A549 (cell line): ENCODE measurements at places on chromosomes 4 and X. TPM values are rescaled to one million over a fixed set of nuclear protein-coding genes. Genes with fewer than 3 reads are reported as not detected.
A peak's percentile ranks its signal among the peaks of the same experiment; 100 is the strongest.

Gene RFC1
- polyA plus RNA-seq, result 24.5 to 28.1 TPM (median 25.5 TPM) in 3 replicates

GRCh38 chr4:17962171-17962570 lies 59.4 kb downstream of the LCORL start:
- no peak for DNase-seq

Gene EPHA5
- 0.81 to 0.96 TPM (median 0.91 TPM) in 3 replicates for polyA plus RNA-seq

GRCh38 chr4:91127831-91128230 lies 1000.6 kb downstream of the CCSER1 start:
- no peak for DNase-seq

DNA sequence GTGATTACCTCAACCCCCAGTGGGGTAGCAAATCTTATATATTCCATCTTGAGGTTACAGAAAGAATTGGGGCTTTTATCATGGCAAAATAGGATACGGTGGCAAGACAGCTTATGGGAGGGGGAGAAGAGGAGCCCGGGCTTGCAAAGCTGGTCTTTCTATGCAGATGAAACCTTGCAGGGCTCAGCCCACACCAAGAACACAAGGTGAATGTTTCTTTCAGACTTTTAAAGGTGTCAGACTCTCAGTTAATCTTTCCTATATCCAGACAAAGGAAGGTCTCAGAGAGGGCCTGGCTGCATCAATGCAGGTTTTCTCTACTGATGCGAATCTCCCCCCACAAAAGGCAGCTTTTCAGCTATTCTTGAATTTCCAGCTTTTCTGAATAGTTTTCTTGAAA lies 59.9 kb upstream of the WDR17 start:
- DNase-seq, result no peak

DNA sequence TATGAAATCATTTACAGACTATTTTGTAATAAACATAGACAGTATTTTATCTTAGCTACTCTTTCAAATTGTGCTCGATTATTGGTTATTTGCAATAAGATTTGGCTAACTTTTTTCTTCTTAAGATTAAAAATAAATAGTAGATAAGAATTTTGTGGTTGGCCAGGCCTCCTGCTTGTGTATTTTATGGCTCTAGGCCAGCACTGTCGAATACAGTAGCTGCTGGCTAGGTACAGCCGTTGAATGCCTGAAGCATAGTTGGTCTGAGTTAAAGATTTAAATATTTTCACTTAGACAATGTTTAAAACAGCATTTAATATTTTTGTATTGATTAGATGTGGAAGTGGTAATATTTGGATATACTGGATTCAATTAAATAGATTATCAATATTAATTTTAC lies 481.0 kb downstream of the SPRY1 start:
- DNase-seq, result no peak

DNA sequence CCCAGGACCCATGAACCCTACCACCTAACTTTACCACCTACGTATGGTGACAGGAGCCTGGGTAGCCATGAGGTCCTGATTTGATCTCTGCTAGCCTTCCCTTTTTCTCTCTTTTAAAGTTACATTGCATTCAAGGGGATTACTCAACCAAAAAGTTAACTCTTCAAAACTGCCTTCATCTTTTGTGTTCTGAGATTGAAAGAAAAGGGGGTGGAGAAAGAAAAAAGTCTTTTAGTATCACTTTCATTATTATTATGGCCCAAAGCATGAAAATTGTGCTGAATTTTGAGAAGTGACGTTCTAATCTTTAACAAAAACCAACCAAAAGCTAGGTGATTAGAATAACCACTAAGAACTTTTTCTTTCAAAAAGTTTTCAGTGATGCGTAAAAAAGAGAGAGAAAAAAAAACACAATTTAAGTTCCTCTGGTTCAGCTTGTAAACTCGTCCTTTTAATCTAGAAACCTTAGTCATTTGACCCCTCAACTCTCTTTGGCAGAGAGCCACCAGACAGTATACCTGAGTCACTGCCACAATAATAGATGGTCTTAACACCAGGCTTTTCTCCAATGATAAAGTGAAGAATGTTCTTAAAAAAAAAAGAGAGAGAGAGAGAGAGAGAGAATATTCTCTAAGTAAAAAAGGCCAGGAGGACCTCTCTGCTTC lies 347.4 kb upstream of the FGF13 start:
- no peak for DNase-seq

DNA sequence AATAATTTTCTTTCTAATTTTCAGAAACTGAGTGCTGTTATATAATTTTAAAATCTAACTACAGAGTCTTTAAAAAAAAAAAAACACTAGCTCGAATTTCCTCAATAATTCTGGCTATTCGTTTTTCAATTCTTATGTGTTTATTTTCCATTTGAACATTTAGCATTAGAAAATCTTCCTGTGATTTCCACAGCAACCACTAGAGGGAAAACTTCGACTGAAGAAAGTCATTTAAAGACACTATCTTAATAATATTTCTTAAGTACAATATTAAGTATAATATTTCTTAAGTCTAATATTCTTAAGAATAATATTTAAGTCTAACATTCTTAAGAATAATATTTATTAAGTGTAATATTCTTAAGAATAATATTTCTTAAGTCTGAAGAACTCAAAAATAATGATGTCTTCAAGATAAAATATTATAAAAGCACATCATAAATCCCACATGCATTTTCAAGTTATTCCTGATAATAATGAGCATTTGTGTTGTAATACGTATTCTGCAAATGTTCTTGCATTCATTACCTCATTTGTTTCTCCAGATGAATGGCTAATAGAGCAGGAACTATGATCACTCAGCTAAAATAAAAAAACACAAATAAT lies 118.4 kb upstream of the WDR17 start:
- DNase-seq, result peak; percentile 17

Gene IL9R
- 0.12 to 0.13 TPM (median 0.13 TPM) in 3 replicates for polyA plus RNA-seq

Gene EVC2
- 1.3 to 1.5 TPM (median 1.5 TPM) in 3 replicates for polyA plus RNA-seq

DNA sequence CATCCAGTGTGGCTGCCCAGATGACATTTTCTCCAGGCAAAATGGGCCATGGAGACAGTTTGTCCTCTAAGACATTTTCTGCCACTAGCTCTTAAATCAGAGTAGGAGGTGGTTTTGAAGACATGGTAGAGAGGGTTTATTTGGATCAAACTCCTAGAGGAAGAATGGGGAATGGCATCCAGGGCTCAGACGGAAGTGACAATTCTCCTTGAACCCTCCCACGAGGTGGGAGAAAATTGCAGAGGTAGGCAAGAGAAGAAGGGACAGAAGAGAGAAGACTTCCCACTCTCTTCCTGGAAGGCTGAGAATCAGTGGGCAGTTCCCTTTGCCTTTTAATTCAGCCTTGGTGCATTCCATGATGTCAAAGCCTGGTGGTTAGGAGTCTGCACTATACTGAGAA lies 194.0 kb downstream of the SMIM20 start:
- DNase-seq, result no peak

GRCh38 chr4:80268081-80268823 lies 1.8 kb downstream of the FGF5 start:
- no peak for DNase-seq

Gene ADH7
- polyA plus RNA-seq, result not detected in 3 replicates

Gene CNGA1
- 0.12 TPM in 1 of 3 replicates, not detected in the others for polyA plus RNA-seq

Gene DCAF4L1
- 0.12 to 0.20 TPM (median 0.13 TPM) in 3 replicates for polyA plus RNA-seq

Gene GC
- polyA plus RNA-seq, result not detected in 3 replicates

Gene SUPT20HL2
- polyA plus RNA-seq, result not detected in 3 replicates

DNA sequence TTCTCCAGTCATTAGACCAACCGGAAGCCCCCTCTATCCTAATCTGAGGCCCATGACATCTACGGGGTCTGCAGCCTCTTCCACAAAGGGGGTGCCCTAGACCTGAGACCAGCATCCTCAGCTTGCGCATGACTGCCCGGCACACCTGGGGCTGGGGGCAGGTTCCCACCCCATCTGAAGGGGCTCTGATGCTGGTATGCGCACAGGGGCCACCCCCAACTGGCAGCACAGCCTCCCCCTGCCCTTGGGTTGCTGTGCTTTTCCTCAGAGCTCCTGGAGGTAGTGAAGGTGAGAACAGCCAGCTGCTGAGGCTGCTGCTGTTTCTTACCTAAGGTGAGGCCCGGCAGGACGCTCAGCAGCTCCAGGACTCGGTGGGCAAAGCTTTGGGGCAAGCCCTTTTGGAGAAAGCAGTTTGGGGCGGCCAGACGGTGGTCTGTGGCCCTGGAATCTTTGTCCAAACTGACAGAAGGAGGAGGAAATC lies 18.9 kb upstream of the CPLX1 start:
- no peak for DNase-seq

Gene CACNA1F
- not detected in 3 replicates for polyA plus RNA-seq

Gene NSG1
- polyA plus RNA-seq, result 0.25 to 0.49 TPM (median 0.26 TPM) in 3 replicates

GRCh38 chr4:105858466-105859040 lies 36.7 kb upstream of the NPNT start:
- no peak for DNase-seq

GRCh38 chr4:13918110-13918509 lies 290.6 kb upstream of the BOD1L1 start:
- DNase-seq, result peak; percentile 5

DNA sequence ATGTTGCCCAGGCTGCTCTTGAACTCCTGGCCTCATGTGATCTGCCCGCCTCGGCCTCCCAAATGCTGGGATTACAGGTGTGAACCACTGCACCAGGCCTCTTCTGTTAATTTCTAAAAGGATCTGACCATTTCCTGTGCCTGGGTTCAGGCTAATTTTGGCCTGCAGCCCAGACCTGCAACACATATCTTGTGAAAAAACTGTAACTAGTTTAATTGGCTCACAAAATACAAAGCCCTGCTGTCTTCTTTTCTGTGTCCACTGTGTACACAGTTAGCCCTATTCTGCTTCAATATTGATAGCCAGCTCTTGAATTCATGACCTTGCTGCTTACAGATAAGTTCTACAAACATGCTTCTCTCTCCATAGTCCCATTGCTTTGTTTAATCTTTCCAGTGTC lies 753.5 kb downstream of the PDHA2 start:
- DNase-seq, result no peak

Gene HPGDS
- not detected in 3 replicates for polyA plus RNA-seq

Gene KCND1
- 0.69 to 0.79 TPM (median 0.77 TPM) in 3 replicates for polyA plus RNA-seq

DNA sequence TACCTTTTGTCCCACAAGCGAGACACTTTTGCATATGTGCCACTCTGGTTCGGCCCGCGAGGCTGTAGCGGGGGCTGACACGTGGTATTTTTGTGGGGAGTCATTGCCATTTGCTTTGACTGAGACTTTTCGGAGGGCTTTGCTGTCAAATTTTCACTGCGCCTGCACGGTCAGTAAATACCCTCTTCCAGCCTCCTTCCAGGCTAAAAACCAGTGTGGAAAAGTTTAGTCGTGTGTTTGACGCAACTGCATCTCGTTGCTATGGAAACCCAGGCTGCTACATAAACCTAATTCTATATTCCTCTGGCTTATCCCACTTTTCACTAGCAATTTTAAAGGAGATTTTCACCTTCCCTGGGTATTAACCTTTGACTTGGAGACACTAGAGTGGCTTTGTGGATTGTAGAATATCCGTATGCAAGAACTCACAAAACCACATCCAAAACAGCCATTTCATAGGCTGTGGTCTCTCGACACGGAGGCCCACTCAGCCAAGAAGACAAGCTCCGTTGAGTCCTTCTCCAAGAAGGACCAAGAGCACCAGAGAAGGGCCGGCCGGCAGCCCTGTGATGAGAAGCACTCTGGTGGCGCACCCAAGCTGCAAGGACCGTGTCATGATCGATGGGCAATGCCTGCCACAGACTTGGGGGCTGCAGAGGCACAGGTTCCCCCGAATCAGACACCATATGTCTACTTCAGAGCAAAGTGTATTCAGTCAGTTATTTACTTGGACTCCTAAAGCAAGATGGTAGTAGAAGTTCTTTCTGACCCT lies 38.4 kb upstream of the ENPP6 start:
- no peak for DNase-seq

Gene INTU
- 1.2 to 1.8 TPM (median 1.5 TPM) in 3 replicates for polyA plus RNA-seq

DNA sequence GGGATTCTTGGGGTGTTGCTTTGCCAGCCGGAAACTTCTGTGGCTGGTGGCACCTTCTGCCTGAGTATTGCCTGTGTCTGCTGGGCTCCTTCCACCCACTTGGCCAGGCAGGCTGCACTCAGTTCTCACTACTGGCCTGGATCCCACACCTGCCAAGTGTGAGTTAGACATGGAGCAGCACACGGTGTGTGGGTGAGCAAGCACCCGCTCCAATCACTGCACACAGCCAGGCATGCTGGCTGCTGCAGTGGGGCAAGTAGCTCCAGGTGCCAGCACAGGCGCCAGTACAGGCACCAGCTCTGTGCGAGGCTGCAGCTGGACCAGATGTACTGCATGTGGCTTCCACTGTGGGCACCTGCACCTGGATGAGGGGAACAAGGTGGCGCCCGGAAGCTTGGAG lies 23.9 kb downstream of the DCUN1D4 start:
- DNase-seq, result no peak

Gene GUF1
- polyA plus RNA-seq, result 9.9 to 11.2 TPM (median 10.7 TPM) in 3 replicates

Gene SATL1
- polyA plus RNA-seq, result 0.03 to 0.04 TPM (median 0.03 TPM) in 3 replicates

DNA sequence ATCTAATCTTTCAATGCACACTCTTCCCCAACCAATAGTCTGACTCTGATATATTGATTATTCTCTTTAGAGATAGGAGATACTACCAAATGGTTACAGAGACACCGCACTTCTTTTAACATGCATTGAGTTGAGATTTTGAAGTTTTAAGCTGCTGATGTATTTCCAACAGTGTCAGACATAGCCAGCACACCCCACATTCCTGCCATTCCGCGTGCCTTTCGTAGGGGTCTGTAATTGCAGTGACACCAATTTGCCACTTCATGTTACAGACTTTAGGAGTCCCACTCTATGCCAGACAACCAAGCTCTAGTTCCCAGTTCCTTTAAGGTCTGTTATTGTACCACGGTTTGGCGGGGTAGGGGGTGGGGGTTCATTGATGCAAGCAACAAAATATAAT lies 618.2 kb upstream of the FRG1 start:
- DNase-seq, result no peak

GRCh38 chrX:113275804-113276203 lies 435.2 kb upstream of the AMOT start:
- no peak for DNase-seq

DNA sequence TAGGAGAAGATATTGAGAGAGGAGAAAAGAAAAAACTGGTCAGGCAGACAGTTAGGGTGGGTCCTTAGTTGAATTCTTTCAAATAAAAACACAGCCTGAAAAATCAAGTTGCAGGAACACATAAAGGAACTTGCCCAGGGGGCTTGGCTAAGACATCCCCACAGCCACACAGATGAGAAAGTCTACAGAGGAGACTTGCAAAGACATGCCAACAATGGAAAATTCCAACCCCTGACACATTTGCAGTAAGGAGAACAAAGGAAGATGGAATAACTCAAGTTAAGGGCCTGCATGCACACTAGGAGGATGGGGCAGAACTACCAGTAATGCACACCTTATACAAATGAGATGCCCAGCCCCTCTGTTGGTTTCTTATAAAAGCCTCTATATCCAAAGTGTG lies 197.6 kb downstream of the CPXCR1 start:
- no peak for DNase-seq

DNA sequence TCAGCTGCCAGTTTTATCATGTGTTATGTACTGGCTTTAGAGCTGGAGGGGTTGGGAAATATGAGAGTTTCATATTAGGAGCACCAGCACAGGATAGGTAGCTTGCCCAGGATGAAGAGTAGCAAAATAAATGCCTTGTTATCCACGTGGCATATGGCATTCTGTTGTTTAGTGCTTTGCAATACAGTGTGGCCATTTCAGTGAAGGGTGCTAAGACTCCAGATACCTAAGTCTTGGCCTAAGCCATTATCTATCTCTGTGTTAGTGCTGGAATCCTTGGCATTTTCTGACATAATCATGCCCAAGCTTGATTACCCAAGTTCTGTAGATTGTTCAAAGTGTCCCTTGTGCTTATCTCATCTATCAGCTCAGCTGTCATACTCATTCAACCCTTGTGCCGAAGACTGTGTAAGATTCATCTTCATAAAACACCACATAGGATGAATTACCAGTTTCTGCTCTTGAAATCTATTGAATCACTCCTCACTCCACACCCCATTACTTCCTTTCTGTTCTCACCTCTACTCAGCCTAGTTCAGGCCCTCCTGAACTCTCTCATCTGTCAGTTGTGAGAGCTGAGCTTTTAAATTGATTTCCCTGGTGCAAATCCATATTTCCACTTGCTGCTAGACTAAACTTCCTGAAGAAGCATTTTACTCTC lies 73.5 kb downstream of the CLCN5 start:
- no peak for DNase-seq

Gene GAGE2A
- polyA plus RNA-seq, result not detected in 3 replicates
